ENCODE measurements at places on chromosomes 13 and 19.

- no peak for DNase-seq
- H3K4me1 ChIP-seq = no peaks in the 10 kb centered on the region
- no peak overlapping the region for H3K4me3 ChIP-seq
- H3K27me3 ChIP-seq = no peaks in the 10 kb centered on the region
Observed at GRCh38 chr19:46533078-46533620, 37.5 kb upstream of the PNMA8B start.

GRCh38 chr19:56718231-56718630 is 46.7 kb upstream of the ZNF835 start:
- no peaks in the 10 kb centered on the region for H3K36me3 ChIP-seq
- no peaks in the 10 kb centered on the region for H3K27me3 ChIP-seq
- no peak overlapping the region for H3K27ac ChIP-seq

DNA sequence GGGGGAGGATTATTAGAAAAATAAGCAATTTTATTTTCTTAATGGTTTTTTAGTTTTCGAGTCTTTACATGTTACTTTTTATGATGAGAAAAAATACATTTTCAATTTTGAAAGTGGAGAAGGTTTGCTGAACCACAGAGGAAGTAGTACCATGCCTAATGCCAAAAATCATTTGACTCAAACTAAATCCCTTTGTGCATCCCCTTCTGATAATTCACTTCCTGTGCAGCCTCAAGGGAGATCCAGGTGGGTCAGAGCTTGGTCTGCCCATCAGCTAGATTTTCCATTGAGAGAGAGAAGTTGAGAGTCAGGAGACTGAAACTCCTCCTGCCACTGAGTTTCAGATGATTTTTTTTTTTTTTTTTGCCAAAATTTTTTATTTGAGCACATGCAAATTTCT is 571.7 kb downstream of the LIG4 start:
- H3K36me3 ChIP-seq = no peaks in the 10 kb centered on the region
- H3K4me1 ChIP-seq = no peaks in the 10 kb centered on the region
- no peaks in the 10 kb centered on the region for H3K27me3 ChIP-seq

- H3K27me3 ChIP-seq = no peaks in the 10 kb centered on the region
- H3K4me1 ChIP-seq = no peaks in the 10 kb centered on the region
- H3K4me3 ChIP-seq = no peak overlapping the region
Observed at GRCh38 chr13:19685034-19685433, 51.6 kb downstream of the MPHOSPH8 start.
